Germinal center (tissue), 1 donor: ENCODE measurements at places on chromosomes 3 and 15.

GRCh38 chr15:36886701-36887100 lies 213.6 kb downstream of the MEIS2 start:
- DNase-seq = no peak

GRCh38 chr15:88543065-88543776 lies 3.3 kb downstream of the DET1 start:
- DNase-seq = no peak

- DNase-seq = peak; percentile 66
Observed at GRCh38 chr3:183122257-183122932, 23.1 kb upstream of the MCCC1 start.

GRCh38 chr15:91335702-91336101 lies 235.6 kb downstream of the SV2B start:
- DNase-seq = no peak

DNA sequence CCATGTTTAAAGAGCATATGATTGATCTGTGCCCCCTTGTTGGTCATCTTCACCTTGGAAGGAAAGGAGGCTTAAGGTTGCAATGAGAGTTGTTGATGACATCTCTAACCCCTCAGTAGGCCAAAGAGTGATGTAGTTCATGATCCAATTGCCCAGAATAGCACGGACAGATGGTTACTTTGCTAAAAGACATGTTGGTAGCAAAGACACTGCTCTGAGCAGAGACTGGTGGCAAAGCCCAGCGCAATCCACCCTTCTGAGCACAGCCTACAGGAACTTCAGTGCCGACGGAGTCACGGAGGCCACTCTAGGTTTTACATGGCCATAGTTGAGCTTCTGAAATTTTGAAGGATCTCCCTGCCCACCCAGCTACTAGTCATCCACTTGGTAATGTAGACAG lies 21.8 kb downstream of the FBXO45 start:
- DNase-seq = no peak

DNA sequence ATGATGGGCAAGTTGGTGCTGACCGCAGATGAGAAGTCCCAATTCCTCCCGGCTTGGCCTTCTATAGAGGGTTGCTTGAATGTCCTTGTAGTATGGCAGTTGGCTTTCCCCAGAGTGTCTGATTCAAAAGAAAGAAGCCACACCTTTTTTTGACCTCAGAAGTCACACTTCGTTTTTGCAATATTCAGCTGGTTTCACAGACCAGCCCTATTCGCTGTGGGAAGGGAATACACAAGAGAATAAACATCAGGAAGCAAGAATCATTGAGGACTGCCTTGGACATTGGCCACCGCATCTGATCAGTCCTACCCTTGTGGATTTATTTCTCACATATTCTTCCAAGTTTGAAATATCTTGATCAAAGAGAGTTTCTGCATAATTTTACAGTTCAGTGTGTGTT lies 228.6 kb upstream of the SUCLG2 start:
- no peak for DNase-seq

DNA sequence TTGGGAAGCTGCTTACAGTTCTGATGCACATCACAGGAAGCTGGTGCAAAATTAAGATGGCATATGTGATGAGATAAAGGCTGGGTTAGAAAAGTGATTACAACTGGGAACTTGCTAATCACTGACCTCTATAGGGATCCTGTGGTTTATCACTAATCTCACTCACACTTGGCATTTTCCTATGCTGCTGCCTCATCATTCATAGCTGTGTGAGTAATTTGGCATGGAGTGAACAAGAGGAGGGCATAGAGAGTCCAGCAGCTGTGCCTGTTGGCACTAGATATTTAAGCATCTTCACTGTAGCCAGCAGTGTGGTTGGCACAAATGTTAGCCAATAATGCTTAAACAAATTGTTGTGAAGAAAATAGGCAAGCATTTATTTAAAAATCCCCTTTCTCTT lies 217.7 kb upstream of the CGNL1 start:
- no peak for DNase-seq

GRCh38 chr15:39781967-39782302 lies 706 bp downstream of the FSIP1 start:
- no peak for DNase-seq

GRCh38 chr3:57758686-57759085 lies 2.6 kb downstream of the SLMAP start:
- DNase-seq = no peak

- DNase-seq = no peak
Observed at GRCh38 chr15:87949575-87950223, 306.8 kb downstream of the NTRK3 start.

DNA sequence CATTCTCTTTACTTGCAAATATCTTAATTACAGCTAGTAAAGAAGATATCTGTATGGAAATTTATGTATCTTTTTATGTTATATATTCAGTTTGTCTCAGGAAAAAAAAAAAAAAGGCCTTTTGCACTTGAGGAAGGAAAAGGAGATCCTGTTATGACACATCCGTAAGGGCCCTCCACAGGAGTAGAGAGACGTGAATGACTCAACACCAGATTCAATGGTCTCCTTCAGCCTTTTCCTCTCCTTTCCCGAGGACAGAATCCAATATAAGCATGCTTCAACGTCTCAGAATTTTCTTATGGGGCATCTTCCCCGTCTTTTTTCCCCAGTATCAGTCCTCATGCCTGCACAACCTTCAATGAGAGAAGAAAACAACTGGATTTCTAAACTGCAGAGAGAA lies 340.3 kb downstream of the NTRK3 start:
- DNase-seq = no peak

DNA sequence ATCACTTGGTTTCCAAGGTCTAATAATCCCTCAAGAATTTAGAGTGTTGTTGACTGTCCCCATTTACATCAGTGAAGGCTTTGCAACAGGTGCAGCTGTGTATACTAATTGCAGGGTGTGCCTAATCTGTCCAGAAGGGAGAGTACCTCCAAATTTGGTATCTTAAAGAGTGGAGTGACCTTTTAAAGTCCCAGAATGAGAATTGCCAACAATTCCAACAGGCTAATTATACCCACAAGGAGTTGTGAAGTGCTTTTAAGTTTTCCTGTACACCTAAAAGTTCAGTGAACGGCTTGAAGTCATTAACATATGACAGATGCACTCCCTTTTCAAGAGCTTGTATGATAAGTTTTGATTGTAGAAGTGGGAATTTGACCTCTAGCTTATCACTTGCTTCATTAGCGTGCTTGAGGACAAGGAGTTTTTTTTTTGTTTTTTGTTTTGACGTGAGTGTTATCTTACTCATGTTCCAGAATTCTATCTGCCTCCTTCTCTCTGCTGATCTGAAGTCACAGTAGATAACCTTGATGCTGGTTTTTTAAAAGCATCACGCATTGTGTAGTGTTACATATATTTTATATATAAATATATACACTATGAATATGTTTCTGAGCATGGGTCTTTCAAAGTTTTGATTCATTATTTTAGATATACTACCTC lies 26.3 kb downstream of the CDIN1 start:
- no peak for DNase-seq

GRCh38 chr15:31464216-31465082 lies 137.8 kb downstream of the KLF13 start:
- no peak for DNase-seq

GRCh38 chr15:93143186-93143585 lies 54.2 kb upstream of the RGMA start:
- DNase-seq = no peak

DNA sequence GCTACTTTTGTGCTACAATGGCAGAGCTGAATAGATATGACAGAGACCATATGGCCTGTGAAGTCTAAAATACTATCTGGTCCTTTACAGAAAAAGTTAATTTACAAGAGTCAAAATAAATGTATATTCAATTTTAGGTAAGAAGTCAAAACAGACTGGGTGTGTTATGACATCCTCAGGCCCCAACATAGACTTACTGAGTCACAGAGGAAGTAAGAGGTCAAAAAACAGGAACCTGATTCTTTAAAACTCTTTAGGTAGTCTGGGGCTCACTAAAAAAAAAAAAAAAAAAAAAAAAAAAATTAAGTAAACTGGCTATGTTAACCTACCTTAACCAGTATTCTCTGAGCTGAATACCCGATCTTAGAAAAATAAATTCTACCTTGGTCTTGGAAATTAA lies 13.1 kb downstream of the DNAAF4 start:
- peak; percentile 24 for DNase-seq

DNA sequence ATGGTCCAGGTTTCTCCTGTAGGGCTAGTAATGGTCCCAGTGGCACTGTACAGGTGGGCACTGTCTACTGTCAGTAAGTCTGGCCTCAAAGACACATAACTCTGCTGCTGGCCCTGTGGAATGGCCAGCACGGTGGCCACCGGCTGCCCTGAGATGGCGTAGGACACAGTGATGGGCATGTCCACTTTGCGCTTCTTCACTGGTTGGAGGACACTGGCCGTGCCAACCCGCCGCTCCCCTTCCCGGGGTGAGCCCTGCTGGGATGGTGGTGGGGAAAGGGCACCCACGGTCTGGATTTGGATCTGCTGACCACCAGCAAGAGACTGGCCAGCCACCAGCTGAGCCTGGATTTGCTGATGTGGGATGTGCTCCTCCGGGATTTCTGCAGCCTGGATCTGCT lies 28.1 kb upstream of the IMPDH2 start:
- DNase-seq = no peak

- no peak for DNase-seq
Observed at GRCh38 chr3:176942305-176942704, 255.0 kb downstream of the TBL1XR1 start.

GRCh38 chr3:48433472-48434118 lies 3.7 kb upstream of the PLXNB1 start:
- DNase-seq = no peak

DNA sequence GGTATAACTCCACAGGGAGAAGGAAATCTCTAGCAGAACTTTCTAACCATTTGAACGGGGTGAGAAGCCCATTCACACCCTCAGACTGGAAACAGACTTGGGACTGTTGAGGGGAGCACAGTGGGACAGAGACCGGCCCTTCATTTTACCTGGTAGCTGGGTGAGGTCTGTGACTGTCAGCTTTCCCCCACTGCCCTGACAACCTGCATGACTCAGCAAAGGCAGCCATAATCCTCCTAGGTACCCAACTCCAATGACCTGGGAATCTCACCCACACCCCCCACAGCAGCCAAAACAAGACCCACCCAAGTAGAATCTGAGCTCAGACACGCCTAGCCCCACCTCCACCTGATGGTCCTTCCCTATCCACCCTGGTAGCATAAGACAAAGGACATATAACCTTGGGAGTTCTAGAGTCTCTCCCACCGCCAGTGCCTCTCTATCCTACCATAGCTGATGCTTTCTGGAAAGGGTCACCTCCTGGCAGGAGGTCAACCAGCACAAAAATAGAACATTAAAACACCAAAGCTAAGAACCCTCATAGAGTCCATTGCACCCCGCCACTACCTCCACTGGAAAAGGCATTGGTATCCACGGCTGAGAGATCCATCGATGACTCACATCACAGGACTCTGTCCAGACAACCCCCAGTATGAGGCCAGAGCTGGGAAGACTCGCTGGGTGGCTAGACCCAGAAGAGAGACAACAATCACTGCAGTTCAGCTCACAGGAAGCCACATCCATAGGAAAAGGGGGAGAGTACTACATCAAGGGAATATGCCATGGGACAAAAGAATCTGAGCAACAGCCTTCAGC lies 28.0 kb downstream of the SENP7 start:
- DNase-seq = no peak

DNA sequence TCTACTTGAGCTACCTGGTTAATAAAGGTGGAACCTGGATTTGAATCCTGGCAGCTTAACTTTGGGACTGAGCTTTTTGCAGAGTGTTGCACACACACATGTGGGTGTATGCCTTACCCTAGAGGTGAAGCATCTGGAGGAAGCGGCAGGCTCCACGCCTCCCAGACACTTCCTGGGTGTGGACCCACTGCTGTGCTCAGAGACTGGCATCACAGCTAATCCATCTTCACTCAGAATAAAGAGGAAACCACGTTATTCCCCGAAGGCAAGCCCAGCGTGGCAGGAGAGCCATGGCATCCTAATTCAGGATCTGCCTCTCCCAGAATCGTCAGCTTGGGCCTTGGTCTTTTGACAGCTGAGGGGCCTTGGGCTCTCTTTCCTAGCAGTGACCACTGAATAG lies 25.5 kb downstream of the CCDC13 start:
- DNase-seq = no peak

DNA sequence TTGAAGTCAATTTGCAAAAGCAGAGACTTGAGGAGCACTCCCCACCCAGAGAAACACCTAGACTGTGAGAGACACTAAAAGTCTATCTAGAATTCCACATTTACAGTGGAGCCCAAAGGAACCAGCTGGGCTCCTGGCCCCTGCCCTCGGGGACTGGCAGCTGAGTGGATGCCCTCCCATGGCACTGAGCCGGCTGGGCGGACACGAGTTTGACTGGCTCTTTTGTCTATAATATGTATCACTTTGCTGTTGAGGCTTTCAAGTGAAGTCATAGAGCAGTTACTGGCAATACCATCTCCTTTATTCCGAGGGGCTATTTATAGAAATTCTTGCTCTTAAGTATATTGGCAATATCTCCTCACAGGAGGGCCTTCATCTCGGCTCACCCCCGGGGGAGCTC lies 65.8 kb upstream of the TNFAIP8L3 start:
- DNase-seq = no peak

DNA sequence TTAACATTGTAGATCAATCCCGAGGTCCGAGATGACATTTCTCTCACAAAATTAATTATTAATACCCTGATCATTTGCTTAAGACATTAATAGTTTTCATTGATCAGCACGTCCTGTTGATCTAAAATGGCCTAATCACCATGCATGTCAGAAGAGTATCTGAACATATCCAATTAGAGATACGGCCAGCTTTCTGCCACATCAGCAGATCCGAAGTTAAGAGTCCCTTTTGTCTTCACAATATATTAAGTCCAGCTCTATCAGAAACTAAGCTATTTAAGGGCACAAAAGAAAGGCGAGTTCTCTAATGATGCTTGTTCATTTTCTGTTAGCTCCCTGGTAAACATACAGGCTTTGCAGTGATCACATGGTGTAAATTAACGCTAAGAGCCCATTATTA lies 470.3 kb downstream of the CNTN4 start:
- no peak for DNase-seq

DNA sequence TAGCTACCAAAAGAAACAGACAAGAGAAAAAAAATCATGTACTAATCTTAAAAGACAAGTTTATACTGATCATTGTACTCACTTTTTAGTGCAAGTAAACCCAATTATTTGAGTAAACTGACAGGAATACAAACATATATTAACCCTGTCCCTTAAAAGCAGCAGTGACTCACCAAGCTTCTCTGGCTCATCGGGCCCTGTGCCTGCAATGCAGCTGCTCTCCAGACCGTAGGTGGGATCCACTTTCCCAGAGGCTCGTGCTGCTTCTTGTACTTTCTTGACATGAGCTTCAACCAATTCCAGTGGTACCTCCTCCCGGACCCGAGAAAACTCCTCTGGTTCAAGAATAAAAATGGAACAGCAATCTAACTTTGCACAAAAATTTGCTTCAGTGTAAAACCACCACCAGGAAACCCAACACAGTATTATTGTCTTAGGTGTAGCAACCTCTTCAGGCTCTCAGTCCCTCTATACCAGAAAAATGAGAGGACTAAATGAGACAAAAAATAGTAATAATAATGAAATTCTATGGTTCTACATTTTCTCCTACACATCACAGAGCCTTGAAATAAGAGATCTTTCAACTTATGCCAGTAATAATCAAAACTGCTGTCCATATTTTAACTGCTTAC lies 82.6 kb upstream of the CSPG5 start:
- DNase-seq = no peak
